Thoracic aorta endothelial cell (primary cell): ENCODE measurements at places on chromosomes 7 and 10. TPM values are rescaled to one million over a fixed set of nuclear protein-coding genes. Genes with fewer than 3 reads are reported as not detected.

CNNM2 gene
- 2.4 and 3.4 TPM in 2 replicates for total RNA-seq

CTTNBP2 gene
- not detected in 2 replicates for total RNA-seq

ADCYAP1R1 gene
- 0.93 and 8.5 TPM in 2 replicates for total RNA-seq

MMP21 gene
- 0.13 TPM in 1 of 2 replicates, not detected in the other for total RNA-seq

BAMBI gene
- 3.2 and 4.5 TPM in 2 replicates for total RNA-seq

PITRM1 gene
- 153 and 181 TPM in 2 replicates for total RNA-seq

SPDYE17 gene
- not detected in 2 replicates for total RNA-seq

LRIT1 gene
- total RNA-seq = not detected in 2 replicates
